Neural crest cell (in vitro differentiated cells): ENCODE measurements at places on chromosomes 5 and 9. TPM values are rescaled to one million over a fixed set of nuclear protein-coding genes. Genes with fewer than 3 reads are reported as not detected.

SLC12A2 gene
- total RNA-seq: 31.3 and 31.7 TPM in 2 replicates

CDX1 gene
- not detected in 2 replicates for total RNA-seq

DNA sequence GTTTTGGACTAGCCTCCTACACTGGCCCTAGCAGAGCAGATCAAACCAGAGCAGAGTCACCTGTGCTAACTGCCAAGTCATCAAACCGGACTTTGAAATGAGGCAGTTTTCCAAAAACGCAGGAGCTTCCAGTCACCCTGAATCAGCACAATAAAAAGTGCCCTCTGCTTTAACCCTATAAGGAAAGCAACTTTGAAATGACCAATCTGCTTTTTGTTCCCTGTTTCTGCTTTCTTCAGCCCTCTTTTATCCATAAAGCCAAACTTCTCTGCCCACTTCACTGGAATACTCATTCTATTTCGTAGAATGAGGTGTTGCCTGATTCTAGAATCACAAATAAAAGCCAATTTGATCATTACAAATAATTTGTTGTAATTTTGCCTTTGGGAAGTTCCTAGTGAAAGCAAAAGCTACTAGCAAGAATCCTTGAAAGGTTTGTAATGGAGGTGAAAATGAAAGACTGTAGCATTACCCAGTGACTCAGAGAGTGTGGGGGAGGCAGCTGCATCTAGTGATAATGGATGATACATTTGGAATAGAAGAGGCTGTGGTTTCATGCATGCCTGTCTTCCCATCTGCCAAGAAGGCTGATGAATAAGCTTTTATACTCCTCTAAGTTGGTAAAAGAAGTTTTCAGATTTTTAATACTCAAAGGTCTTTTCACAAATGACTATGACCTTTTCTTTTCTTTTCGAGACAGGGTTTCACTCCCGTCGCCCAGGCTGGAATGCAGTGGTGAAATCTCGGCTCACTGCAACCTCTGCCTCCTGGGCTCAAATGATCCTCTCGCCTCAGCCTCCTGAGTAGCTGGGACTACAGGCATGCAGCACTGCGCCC lies 14.9 kb downstream of the SPAAR start:
- no peak for DNase-seq
- peaks cover 7% of the 10 kb centered on the region for H3K27me3 ChIP-seq
- H3K4me1 ChIP-seq: peaks cover 15% of the 10 kb centered on the region
- H3K36me3 ChIP-seq: no peaks in the 10 kb centered on the region
- no peak overlapping the region for H3K4me3 ChIP-seq
- H3K27ac ChIP-seq: no peak overlapping the region

DNA sequence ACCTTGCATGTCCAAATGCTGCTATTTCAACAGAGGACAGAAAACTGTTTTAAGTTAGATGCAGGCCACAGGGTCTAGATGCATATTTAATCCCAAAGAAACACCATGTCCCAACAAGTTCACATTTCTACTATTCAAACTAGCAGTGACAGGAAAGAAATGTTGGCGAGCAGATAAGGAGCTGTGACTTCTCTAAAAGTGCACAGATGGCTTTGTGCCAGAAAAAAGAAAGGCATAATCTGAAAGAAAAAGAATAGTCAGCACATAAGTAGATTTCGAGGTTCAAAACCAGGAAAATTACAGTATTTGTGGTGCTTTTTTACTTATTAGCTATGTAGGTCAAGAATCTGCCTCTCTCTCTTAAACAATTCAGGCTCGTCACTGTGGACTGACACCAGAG lies 178.3 kb downstream of the DNAH5 start:
- H3K27me3 ChIP-seq: no peaks in the 10 kb centered on the region
- no peak for DNase-seq
- no peaks in the 10 kb centered on the region for H3K4me1 ChIP-seq
- no peak overlapping the region for H3K27ac ChIP-seq
- H3K4me3 ChIP-seq: no peak overlapping the region
- no peaks in the 10 kb centered on the region for H3K36me3 ChIP-seq

- no peaks in the 10 kb centered on the region for H3K4me1 ChIP-seq
- H3K27me3 ChIP-seq: no peaks in the 10 kb centered on the region
- H3K4me3 ChIP-seq: no peak overlapping the region
- no peak for DNase-seq
Observed at GRCh38 chr5:144864118-144864517, 693.4 kb downstream of the KCTD16 start.

GRCh38 chr5:114325541-114325940 lies 36.3 kb upstream of the KCNN2 start:
- H3K4me1 ChIP-seq: no peaks in the 10 kb centered on the region
- no peak overlapping the region for H3K27ac ChIP-seq
- H3K27me3 ChIP-seq: no peaks in the 10 kb centered on the region
- no peak overlapping the region for H3K4me3 ChIP-seq
- H3K36me3 ChIP-seq: no peaks in the 10 kb centered on the region
